ENCODE measurements at places on chromosomes 11 and 22. TPM values are rescaled to one million over a fixed set of nuclear protein-coding genes. Genes with fewer than 3 reads are reported as not detected.

Gene CHRM1
- total RNA-seq, result not detected

Gene OR52N4
- not detected for total RNA-seq

Gene RCN1
- total RNA-seq, result 37.2 TPM

Gene ANO5
- total RNA-seq, result 58.2 TPM

Gene SLC29A2
- 9.3 TPM for total RNA-seq

Gene CRYBB3
- total RNA-seq, result not detected

Gene MPPED2
- total RNA-seq, result 9.3 TPM

Gene PGA4
- not detected for total RNA-seq

Gene MAPK8IP2
- total RNA-seq, result 0.39 TPM

Gene SIDT2
- total RNA-seq, result 21.6 TPM

Gene INS
- not detected for total RNA-seq

Gene GALR3
- total RNA-seq, result not detected

Gene SLC37A2
- total RNA-seq, result 1.4 TPM

Gene CASP5
- total RNA-seq, result not detected

Gene CWF19L2
- 6.8 TPM for total RNA-seq

Gene RBX1
- total RNA-seq, result 58.8 TPM

Gene MPST
- 45.8 TPM for total RNA-seq

Gene ANKK1
- total RNA-seq, result not detected

Gene FIBIN
- total RNA-seq, result 8.5 TPM

Gene TEAD1
- 116 TPM for total RNA-seq

Gene DEUP1
- 0.76 TPM for total RNA-seq

Gene SERPING1
- 192 TPM for total RNA-seq

Gene PUS3
- 6.7 TPM for total RNA-seq

Gene OR52E8
- total RNA-seq, result not detected
